Osteocyte (in vitro differentiated cells): ENCODE measurements at places on chromosomes 11 and 22.

DNA sequence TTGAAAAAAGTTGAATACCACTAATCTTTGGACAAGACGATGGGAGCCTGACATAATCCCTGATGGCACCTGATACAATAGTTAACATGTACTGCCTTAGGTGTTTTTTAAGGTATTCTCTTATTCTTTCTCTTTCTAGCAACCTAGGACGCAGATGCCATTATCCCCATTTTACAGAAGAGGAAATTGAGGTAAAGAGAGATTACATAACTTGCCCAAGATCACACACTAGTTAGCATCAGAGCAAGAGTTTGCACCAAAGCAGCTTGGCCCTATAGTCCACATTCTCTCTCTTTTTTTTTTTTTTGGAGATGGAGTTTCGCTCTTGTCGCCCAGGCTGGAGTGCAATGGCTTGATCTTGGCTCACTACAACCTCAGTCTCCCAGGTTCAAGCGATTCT is 35.7 kb upstream of the RBFOX2 start:
- no peaks in the 10 kb centered on the region for H3K27me3 ChIP-seq
- no peak for DNase-seq
- H3K4me3 ChIP-seq = no peak overlapping the region

GRCh38 chr11:62621027-62621566 is 689 bp downstream of the B3GAT3 start:
- no peaks in the 10 kb centered on the region for H3K27me3 ChIP-seq
- H3K4me1 ChIP-seq = peaks cover 18% of the 10 kb centered on the region

- DNase-seq = peak; percentile 42
- H3K4me3 ChIP-seq = no peak overlapping the region
Observed at GRCh38 chr22:41181349-41182241, 23.5 kb upstream of the L3MBTL2 start.

GRCh38 chr11:66035653-66036333 is 9.5 kb upstream of the CATSPER1 start:
- no peaks in the 10 kb centered on the region for H3K4me1 ChIP-seq
- H3K36me3 ChIP-seq = no peaks in the 10 kb centered on the region
- H3K27ac ChIP-seq = no peak overlapping the region
- no peak overlapping the region for H3K4me3 ChIP-seq
- peaks cover 3% of the 10 kb centered on the region for H3K27me3 ChIP-seq

GRCh38 chr11:64885367-64886286 is 7.2 kb upstream of the EHD1 start:
- no peaks in the 10 kb centered on the region for H3K36me3 ChIP-seq
- no peaks in the 10 kb centered on the region for H3K27me3 ChIP-seq
- H3K4me1 ChIP-seq = peaks cover 16% of the 10 kb centered on the region
- H3K4me3 ChIP-seq = no peak overlapping the region

- H3K36me3 ChIP-seq = peaks cover 3% of the 10 kb centered on the region
- H3K27ac ChIP-seq = peak overlapping the region; percentile 5
Observed at GRCh38 chr22:39130892-39131855, 21.3 kb downstream of the CBX7 start.
